NCI-H2081 treated with DMSO at 0.1 percent for 48 hours (cell line): ENCODE measurements at places on chromosomes 1 and 21.
A peak's percentile ranks its signal among the peaks of the same experiment; 100 is the strongest.

GRCh38 chr1:237287876-237288521, 246.0 kb downstream of the RYR2 start:
- no peak for DNase-seq

DNA sequence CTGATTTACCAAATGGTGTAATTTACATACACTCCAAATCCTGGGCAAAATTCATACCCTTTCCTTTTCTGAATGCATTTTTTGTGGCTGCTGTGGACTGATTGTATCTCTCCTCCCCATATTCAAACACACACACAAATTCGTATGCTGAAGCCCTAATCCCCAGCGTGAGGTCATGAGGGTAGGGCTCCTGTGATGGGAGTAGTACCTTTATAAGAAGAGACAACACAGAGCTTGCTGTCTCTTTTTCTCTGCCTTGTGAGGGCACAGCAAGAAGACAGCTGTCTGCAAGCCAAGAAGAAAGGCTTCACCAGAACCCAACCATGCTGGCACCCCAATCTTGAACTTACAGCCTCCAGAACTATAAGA, 24.4 kb downstream of the DUSP10 start:
- no peak for DNase-seq

DNA sequence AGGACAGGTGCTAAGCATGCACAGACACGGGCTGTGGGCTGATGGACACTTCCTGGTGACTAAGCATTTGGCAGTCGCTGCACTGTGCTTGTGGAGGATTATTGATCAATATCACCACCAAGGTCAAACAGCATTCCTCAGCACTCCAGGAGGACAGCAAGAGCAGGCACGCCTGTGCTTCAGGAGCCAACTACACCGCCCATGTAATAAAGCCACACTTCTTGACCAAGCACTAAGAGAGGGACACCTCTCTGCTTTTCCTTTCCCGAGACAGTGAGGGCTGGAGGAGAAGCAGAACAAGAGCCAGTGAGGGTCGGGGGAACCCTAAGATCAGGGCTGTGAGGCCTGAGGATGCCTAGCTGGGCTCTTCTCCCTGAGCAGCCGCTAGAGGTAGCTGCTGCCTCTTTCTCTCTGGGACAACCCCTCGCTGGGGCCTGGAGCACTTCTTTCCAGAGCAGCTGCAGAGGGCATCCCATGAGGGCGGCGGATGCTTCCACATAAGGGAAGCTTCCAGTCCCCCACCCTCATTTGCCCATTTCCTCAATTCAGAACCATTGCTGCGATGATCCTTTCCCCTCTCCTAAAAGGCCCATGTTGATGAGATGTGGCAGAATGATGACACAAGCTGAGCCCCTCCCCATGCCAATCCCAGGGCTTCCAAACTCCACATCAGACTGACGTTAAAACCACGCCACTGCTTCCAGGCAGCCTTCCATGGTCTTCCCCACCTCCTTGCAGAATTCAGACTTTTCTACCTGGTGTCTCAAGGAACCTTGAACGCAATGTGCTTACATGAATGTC, 19.1 kb downstream of the RAB7B start:
- no peak for DNase-seq

DNA sequence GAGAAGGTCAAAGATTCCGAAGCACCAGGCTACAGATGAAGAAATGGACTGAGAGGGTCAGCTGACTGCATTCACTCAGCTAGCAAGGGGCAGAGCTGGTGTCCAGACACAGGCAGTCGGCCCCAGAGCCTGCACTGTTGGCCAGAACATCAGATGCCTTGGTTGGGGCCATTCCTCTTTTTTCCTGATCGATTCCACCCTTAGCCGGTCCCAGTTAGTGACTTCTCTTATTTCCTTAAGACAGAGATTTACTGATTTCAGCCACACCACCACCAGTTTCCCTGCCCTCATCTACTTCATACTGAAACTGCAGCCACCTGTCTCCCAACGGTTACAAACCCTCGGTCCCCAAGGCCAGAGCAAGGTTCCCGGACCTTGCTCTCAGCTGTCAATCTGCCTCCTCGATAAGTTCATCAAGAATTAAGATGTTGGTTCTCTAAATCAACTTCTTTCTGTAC, 11.5 kb downstream of the CD58 start:
- no peak for DNase-seq

DNA sequence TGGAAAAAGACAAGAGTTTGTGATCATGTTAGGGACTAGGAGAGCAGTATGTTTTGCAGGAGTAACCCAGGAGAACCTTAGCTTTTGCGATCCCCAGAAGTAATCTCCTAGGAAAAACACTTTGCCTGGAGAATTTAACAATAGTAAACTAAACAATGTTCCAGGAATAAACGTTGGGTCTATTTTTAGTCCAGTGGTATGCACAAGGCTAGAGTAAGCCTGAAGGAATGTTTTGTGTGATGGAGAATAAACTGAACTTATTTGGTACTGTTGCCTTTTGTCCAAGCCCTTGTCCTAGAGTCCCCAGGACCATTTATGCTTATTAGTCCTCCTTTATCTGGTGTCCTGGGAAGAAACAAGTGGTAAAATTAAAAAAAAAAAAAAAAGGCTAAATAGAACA, 28.7 kb upstream of the RGS5 start:
- DNase-seq, result no peak

GRCh38 chr1:204041232-204041767, 31.6 kb upstream of the SOX13 start:
- DNase-seq, result no peak

- DNase-seq, result no peak
These were observed 62.1 kb downstream of the SKI start for GRCh38 chr1:2290171-2290578.

DNA sequence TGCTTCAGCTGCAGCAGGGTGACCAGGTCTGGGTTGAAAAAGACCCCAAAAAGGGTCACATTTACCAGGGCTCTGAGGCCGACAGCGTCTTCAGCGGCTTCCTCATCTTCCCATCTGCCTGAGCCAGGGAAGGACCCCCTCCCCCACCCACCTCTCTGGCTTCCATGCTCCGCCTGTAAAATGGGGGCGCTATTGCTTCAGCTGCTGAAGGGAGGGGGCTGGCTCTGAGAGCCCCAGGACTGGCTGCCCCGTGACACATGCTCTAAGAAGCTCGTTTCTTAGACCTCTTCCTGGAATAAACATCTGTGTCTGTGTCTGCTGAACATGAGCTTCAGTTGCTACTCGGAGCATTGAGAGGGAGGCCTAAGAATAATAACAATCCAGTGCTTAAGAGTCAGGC, 2.9 kb downstream of the C1QA start:
- no peak for DNase-seq

DNA sequence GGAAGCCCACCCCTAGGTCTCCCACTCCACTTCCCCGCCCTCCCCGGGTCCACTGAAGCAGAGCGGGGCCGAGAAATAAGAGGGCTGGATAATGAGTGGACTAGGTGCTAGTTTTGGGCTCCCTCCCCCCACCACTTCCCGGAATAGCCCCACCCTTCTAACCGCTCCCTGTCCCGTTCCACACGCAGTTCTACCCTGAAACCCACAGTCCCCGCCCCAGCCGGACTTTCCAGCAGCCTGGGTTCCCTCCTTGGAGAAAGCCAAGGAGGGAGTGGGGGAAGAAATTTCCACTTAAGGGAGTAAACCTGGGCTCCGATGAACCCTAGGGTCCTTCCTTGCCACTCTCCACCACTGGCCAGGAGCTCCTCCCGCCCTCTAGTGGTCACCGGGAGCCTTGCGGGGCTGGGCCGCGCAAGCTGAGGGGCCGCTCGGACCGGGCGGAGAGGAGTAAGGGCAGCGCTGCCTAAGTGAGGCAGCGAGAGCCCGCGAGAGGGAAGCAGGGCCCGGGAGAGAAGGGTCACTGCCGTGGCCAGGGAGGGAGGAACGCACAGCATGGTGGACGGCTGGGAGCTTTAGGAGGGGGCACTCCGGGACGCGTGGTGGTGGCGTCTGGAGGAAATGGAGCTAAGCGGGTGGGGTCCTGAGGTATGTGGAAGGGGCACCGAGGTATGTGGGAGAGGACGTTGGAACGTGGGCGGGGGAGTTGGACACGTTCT, 14.3 kb downstream of the THBS3 start:
- peak; percentile 43 for DNase-seq

DNA sequence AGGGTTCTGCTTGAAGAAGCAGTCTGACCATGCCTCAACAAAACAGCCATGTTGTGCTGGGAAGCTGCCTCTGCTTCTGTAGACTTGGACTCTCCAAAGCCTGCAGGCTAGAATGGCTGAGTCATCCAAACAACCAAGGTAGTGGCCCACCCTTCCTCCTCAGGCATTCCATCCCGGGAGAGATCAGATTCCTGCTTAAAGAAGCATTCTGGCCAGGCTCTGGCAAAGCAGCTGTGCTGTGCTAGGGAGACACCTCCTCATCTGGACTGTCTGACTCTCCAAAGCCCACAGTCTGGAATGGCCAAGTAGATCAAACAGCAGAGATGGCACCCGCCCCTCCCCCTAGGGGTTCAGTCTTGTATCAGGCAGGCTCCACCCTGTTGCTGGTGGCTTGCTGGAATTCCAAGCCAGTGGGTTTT, 38.3 kb upstream of the F3 start:
- no peak for DNase-seq

DNA sequence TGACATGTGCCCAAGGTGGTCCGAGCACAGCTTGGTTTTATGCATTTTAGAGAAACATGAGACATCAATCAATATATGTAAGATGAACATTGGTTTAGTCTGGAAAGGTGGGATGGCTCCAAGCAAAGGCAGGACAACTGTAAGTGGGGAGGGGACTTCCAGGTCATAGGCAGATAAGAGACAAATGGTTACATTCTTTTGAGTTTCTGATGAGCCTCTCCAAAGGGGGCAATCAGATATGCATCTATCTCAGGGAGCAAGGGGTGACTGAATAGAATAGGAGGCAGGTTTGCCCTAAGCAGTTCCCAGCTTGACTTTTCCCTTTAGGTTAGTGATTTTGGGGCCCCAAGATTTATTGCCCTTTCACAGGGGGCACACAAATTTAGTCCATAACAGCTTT, 94.2 kb upstream of the COA6 start:
- DNase-seq, result no peak

GRCh38 chr21:35697321-35697808, 363.0 kb downstream of the SETD4 start:
- peak; percentile 23 for DNase-seq

DNA sequence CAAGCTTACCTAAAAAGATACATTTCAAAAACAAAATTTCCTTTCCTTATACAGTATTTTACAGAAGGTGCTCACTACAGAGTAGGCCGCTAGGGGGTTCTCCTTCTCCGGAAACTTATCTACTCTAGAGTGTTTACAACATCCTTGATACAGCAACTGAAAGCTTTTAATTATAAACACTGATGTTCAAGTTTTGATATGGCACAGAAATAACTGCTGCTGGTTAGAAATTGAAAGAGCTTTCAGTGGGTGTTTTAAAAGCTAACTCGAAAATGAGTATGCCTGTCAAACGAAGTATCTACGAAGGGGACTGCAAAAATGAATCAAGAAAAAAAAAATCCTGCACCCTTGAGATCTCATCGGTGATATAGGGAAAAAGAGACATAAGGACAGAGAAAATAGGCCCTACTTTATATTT, 1.0 kb downstream of the YOD1 start:
- DNase-seq, result no peak

DNA sequence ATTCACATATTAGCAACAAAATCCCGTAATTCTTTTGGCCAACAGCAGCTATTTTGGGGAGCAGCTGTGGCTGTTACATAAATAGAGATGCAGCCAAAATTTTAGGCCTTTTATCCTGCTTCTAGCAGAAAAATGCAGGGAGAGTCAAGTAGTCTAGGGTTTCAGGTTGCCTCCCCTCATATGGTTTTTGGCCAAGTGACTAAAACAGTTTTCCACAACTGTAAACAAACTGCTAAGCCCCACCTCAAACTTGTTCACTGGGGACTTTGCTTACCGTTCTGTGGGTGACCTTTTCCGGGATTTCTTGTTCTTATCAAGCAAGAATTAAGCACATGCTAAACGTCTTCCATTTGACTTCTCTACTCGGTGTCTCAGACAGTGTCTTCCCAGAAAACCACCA, 133.4 kb downstream of the EDEM3 start:
- no peak for DNase-seq

DNA sequence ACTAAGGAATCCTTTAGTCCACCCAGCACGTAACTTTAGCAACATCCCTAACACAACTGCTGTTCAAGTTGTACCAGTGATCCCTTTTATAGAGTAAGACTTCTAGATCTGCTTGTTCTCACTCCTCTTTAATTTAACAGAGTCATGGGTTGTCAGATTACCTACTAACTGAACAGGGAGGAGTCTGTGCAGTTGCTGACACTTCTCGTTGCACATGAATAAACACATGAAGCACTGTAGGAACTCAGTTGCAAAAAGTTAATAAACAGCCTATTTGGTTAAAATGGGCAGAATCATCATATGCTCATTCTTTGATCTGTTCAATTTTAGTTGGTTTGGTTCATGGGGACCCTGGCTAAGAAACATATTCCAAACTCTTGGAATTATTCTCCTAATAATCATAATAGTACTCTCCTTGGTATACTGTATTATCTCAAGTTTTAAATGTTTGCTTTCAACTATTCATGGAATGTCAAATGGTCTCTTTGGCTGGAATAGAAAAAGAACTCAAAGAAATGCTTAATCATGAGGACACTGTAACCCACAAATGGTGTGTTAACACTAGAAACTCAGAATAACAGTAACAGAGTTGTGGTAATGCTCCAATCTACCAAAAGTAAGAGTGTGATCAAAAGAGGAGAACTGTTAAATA, 15.6 kb downstream of the PLPPR5 start:
- DNase-seq, result no peak

- DNase-seq, result no peak
These were observed 17.6 kb upstream of the CCT8 start for GRCh38 chr21:29091033-29091432.

DNA sequence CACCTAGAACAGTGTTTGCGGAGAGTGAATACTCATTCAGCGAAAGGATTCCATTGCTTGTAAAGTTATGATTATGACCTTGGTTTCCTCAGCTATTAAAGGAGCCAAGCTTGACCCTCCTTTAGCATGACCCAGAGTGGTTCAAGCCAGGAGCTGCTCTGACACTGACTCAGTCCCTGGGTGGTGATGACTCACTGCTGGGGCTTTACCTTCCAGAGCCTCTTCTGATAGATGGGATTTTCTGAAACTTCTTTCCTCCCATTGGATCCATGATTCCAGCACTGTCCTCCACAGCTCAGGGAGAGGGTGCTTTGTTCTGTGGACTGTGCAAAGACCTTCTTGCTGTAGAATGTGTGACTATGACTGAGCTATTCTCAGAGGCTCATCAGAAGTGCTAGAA, 77.4 kb downstream of the S1PR1 start:
- no peak for DNase-seq

DNA sequence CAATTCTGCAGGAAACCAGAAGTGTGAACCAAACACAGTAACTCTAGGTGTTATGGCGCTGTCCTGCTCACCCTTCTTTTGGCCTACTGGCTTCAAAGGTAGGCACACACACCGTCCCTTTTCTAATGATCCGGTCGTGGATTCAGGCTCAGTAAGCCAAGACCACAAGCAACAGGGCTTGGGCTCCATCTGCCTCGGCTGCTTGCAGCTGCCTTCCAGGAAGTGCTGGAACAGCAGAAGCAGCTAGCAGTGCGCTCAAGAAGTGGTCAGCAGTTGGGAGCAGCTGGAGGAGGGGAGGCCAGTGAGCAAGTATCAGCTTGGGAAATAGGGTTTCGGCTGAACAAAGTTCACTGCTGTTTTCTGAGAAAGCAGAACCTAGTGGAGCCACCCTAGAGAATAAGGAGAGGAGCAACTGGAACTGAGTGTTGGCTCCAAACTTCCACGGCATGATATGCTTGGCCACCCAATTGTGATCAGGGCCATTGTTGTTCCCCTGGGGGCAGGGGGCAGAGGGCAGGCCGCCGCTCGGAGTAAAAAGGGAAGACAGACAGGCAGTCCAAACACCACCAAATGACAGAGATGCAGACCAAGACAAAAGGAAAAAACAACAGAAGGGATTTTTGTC, 173.4 kb downstream of the TOMM20 start:
- no peak for DNase-seq
